ENCODE measurements at places on chromosomes 12 and 14.

DNA sequence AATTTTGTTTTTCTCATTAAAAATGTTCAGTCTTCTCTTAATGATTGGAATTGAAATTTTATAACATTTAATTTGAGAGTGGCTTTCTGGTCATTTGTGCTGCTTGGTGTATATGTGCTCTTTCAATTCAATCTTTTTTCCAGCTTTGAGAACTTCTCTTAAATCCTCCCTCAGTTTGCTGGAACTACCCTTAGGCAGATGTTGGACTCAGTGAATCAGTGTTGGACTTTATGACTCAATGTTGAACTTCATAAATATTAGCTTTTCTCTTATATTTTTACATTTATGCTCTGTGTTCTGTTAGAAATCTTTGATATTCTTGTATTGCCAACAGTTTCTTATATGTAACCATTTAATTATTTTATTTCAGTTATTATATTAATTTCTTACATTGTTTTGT is 935.5 kb upstream of the FBXO33 start:
- DNase-seq: no peak

GRCh38 chr12:10673659-10674384 is at the start of gene STYK1:
STYK1 (minus strand) TSS chr12:10674052; CDS start chr12:10634618, 39,434 bp downstream.
- no peak for DNase-seq

GRCh38 chr12:47280543-47281300 is 201.0 kb upstream of the AMIGO2 start:
- DNase-seq: no peak

DNA sequence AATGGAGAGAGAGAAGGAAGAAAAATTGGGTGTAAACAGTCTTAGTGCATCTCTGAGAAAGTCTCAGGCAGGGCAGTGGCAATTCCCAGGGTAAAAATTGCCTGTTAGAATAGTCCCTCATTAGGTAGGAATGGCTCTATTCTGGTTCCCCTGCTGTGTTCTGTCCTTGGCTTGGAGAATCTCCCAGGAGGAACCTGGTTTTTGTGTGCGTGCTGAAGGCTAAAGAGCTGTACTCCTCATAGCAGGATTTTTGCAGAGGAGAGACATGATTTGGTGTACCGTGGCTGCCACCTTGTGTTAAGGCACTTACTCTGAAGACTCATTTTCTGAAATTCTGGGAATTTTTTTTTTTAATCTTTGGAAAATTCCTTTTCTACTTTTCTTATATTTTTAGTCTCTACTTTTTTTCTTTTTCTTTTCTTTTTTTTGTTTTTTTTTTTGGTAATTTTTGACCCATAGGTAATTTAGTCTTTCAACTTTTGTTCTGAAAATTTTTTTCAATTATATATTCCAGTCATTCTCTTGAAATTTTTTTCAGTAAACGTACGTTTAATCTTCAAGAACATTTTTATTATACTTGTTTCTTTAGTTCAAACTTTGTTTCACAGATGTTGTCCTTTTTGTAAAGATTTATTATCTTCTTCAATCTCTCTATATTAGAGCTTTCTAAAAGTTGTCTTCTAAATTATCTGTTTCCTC is 63.8 kb downstream of the FBXO33 start:
- peak; percentile 38 for DNase-seq

DNA sequence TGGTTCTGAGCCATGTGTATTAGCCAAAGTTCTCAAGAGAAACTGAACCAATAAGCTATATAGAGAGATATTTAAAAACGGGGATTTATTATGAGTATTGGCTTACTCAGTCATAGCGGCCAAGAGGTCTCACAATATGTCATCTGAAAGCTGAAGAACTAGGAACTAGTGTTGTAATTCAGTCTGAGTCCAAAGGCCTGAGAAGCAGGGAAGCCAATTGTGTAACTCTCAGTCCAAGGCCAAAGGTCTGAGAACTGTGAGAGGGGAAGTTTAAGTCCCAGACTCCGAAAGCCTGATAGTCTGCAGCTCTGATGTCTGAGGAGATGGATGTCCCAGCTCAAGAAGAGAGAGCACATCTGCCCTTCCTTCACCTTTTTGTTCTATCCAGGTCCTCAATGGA is 344.8 kb upstream of the USP15 start:
- DNase-seq: no peak

DNA sequence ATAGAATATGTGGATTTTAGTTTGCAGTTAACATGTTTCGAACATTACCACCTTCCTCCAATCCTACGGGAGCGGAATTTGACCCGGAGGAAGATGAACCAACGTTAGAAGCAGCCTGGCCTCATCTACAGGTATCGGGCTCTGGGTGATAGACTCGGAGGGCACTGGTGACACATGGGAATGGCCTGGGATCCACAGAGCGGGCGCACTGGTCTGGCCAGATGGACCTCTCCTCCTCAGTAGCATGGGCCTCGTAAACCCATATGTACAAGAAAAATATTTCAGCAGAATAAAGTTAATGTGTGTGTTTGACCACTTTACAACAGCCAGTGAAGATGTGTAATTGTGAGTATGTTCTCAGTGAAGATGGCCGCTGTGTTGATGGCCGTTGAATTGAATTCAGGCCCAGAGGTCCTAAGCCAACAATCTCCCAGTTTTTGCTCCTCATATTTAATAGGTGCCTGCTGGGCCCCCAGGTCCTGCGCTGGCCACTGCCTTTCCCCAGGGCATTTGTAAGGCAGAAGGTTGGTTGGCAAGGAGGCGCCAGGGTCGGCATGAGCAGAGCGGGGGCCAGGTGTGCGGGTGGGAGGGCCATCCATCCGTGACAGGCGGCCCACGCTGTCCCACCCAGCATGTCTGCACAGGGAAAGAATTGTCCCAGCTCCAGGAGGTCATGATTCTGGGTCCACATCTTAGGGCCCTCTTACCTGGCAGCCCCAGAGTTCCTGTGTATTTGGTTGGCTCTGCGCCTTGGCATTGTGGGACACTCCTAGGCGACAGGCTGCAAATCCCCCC is 82.0 kb upstream of the DYNC1H1 start:
- DNase-seq: no peak

- no peak for DNase-seq
These were observed 154.4 kb downstream of the GPHN start for GRCh38 chr14:66662374-66662773.

DNA sequence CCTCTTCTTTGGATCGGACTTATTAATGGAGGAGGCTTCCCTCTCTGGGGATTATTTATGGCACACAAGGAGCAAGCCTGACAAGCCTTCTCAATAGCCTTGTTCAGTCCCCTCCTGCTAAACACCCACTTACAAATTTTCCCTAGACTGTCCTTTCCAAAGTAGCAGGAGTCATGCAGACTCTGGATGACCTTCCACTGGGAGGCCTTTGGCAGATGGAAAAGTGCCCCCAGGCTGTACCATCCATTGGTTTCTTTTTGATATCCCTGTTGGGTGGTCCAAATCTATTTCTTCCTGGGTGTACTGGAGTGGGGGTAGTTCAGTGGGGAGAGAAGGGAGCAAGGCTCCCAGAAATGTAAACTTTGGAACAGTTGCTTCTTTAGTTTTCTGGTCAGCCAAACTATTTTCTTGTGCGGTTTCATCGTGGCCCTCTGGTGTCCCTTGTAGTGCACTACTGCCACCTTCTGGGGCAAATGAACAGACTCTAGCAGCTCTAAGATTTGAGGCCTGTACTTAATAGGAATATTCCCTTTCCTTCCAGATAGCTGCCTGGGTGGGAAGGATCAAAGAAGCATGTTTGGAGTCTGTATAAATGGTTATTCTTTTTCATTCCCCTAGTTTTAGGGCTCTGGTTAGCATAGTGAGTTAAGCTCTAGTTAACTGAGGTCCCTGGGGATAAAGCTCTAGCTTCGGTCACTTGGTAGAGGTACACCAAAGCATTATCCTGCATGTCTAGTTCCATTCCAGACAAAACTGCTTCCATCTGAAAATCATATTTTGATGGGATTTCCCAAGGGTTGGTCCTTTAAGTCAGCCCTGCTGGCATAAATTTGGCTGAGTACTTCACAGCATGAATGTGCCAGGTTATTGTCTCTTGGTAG is 409.5 kb downstream of the SLC6A15 start:
- DNase-seq: peak; percentile 60

GRCh38 chr12:124530637-124531263 is 36.7 kb downstream of the NCOR2 start:
- no peak for DNase-seq
